Inflammatory macrophage treated with lipopolysaccharide for 4 hours (primary cell): ENCODE measurements at places on chromosomes 5 and 9.
A peak's percentile ranks its signal among the peaks of the same experiment; 100 is the strongest.

DNA sequence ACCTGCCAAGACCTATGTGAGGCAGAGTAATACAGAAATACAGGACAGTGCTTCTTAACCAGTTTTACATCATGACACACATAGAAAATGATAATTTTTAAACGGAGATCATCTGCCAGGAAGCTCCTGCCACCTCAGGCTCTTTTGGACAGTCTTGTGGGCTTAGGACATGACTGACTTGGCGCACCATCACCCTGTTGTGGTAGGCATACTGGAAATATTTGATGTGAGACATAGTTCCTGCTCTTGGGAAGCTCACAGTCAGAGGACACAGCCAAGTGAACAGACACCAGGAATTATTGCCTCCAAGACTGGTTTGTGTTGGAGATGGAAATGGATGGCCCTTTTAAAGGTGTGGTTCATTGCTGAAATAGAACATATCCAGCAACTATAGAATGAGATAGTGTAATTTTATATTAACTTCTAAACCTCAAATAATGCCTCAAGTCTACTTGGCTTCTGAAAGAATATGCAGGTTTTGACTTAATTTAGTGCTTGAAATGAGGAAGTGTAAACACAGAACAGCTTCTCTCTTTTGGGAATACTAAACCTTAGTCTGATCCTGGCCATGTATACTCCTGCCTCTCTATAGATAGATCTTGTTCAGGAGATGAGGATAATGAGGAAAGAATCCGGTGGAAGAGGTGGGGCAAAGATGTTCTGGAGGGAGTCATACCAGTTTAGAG, 19.7 kb downstream of the CPEB4 start:
- peak; percentile 19 for DNase-seq

DNA sequence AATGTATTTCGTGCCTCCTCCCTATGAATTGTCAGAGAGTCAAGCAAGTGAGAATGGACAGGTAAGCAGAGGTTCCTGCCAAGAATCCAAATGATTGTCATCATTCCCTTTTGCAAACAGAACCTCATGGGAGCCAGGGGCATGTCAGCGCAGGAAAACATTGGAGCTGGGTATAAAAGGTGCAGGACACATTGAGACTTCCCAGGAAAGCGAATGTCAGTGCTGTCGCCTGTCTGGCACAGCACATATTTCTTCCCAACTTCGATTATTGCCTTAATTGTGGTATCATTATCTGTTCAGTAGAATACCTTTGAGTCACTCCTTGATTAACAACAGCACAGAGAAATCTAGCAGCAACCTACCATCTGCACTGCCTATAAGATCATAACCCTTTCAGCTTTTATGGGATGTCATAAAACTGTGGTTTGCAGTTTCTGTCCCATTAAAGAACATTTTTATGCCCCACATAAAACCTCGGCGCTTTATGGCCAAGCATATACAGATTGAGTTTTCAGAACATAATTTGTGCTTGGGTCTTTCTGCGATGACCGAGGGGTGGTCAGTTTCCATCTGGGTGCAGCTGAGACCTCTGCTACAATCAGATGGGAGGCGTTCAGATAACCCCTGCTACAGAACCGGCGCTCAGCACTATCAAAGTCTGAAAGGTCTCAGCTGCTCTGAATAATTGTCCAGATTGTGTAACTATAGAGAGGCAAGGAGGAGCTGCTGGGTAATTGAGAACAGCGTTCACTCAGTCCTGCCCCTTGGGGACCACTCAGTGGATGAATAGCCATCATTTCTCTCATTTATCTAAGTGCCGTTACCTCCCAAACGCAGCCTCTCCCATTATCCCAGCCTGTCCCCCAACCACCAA, 30.9 kb upstream of the WWC1 start:
- DNase-seq: no peak

- DNase-seq: peak; percentile 92
Observed at GRCh38 chr9:111068771-111069170, 30.5 kb upstream of the LPAR1 start.

- DNase-seq: peak; percentile 14
Observed at GRCh38 chr5:127909066-127909465, 174.5 kb upstream of the SLC12A2 start.

- no peak for DNase-seq
Observed at GRCh38 chr9:71608021-71608420, 160.3 kb downstream of the CEMIP2 start.

- no peak for DNase-seq
Observed at GRCh38 chr9:130042406-130042884, 544 bp downstream of the FNBP1 start.
